Suppressor macrophage treated with lipopolysaccharide for 4 hours (primary cell): ENCODE measurements at places on chromosomes 7 and 10.
A peak's percentile ranks its signal among the peaks of the same experiment; 100 is the strongest.

DNA sequence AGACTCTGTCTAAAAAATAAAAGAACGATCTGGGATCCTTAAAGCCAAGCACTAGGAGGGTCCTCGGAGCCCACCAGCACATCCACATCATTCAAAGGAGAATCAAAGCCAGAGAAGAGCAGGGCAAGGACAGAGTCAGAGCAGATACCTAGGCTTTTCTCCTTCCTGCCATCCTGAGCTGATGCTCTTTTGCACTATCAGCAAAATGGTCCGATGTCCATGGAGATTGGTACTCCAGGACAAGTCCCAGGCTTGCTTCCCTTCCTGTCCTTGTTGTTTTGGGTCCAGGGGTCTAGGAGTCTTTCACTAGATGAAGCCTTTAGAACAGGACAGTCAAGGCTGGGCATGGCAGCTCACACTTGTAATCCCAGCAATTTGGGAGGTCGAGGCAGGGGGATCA lies 58.0 kb upstream of the ELN start:
- DNase-seq: no peak

DNA sequence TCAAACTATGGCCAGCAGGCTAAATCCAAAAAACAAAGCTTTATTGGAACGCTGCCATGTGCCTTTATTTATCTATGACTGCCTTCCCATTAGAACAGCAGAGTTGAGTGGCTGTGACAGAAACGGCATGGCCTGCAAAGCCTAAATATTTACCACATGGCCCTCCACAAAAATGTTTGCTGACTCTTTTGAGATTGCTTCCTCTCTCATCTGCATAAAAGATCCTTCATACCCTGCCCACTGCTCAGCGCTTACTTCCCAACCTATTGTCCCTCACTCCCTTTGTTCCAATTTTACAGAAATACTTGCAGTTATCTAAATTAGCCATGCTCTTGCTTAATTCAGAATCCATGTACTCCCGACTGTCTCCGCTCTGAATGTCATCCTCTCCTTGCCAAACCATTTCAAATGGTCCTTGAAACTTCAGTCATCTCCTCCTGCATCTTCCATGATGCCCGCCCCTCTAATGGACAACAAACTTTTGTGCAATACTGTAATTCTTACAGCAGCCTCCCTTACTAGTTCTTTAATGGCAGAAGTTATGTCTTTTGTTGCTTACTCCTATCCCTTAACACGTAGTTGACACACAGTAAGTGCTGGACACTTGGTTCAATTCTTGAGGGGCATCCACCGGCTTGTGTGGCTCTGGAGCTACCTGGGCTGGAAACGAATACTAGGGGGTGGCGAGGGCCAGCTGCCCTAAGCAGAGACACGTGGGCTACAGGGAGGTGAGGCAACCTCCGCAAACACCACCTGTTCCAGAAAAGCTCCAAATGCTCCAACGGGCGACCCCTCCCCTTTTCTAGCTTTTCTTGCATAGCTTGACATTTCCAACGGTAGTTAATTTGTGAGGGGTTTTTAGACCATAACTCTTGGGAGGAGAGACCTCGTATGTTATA lies 832 bp downstream of the XRCC2 start:
- DNase-seq: no peak

GRCh38 chr10:30993155-30993554 lies 38.5 kb downstream of the ZNF438 start:
- DNase-seq: no peak

DNA sequence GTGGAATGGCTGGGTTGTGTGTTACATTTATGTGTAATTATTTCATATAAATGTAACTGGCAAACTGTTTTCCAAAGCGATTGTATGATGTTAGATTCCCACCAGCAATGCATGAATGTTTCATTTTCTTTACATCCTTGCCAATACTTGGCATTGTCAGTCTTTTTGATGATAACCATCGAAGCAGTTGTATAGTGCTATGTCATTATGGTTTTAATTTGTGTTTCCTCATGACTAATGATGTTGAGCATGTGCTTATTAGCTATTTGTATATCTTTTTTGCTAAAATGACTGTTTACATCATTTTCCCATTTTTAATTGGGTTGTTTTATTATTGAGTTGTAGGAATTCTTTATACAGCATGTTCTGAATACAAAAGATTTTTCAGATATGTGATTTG lies 22.3 kb downstream of the AHCYL2 start:
- no peak for DNase-seq

GRCh38 chr10:4306871-4307270 lies 519.1 kb upstream of the AKR1E2 start:
- no peak for DNase-seq

DNA sequence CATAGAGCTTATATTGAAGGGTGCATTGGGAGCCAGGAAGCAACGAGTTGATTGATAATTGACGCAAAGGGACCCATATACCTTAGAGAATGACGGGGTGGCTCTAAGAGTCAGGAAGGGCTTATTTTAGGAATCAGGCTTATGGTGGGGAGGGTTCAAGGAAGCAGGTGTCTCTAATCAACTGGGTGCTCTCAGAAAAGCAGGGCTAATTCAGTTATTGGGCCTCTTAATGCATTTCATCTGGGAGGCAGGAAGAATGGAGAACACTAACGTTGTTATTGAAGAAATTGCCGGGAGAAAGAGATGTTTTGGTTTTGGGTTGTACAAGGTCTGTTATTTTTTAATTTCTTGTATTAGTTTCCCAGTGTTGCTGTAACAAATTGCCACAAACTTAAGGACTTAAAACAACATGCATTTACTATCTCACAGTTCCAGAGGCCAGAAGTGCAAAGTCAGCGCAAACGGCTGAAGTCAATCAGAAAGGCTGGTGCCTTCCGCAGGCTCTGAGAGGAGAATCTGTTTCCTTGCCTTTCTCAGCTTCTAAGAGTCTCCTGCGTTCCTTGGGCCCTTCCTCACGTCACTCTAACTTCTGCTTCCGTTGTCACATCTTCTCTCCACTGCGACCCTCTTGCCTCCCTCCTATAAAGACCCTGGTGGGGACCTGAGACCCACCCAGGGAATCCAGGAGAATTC lies 328.4 kb upstream of the C7orf33 start:
- DNase-seq: no peak

- peak; percentile 83 for DNase-seq
Measured at GRCh38 chr7:47818796-47819606, 129.3 kb downstream of the PKD1L1 start.

DNA sequence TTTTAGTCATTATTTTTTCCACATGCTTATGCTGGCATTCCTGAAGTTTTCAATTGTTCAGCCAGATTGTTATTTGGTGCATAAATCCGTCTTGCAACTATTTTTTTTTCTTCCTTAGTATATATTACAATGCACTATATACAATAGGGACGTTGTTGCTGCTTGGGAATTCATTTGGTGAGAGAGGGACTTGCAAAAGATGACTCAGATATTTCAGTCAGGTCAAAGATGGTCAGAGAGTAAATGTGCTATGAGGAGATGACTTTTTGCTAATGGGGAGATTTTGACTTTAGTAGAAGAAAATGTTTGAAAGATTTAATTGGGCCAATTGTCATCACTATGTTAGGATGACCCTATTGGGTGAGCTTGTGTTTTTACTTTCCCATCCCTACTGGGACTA lies 348.4 kb upstream of the MTPN start:
- no peak for DNase-seq

DNA sequence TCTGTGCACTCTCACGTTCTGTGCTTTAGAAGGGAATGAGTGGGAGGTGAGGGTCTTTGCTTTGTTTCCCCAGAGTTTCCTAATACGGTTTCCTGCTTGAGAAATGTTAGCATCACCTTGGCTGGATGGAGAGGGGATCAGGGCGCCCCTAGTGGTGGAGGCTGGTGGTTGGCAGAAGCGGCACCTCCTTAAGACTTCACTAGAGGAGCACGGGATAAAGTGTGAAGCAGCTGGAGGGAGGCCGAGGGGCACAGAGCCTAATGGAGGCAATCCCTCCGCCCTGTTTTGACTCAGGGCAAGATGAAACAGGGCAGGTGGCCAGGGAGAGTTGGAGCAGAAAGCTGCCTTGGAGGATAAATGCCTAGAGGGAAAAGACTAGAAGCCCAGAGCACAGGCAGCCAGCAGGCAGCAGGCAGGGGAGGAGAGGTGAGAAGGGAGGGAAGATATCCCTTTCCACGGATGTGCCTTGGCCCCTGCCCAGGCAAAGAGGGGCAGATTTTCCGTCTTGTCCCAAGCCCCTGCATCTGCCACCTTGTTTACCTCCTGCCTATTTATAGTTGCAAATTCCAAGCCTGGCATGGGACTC lies 56.0 kb upstream of the BTRC start:
- peak; percentile 53 for DNase-seq

- DNase-seq: no peak
Measured at GRCh38 chr7:34438436-34438835, 219.6 kb upstream of the NPSR1 start.

DNA sequence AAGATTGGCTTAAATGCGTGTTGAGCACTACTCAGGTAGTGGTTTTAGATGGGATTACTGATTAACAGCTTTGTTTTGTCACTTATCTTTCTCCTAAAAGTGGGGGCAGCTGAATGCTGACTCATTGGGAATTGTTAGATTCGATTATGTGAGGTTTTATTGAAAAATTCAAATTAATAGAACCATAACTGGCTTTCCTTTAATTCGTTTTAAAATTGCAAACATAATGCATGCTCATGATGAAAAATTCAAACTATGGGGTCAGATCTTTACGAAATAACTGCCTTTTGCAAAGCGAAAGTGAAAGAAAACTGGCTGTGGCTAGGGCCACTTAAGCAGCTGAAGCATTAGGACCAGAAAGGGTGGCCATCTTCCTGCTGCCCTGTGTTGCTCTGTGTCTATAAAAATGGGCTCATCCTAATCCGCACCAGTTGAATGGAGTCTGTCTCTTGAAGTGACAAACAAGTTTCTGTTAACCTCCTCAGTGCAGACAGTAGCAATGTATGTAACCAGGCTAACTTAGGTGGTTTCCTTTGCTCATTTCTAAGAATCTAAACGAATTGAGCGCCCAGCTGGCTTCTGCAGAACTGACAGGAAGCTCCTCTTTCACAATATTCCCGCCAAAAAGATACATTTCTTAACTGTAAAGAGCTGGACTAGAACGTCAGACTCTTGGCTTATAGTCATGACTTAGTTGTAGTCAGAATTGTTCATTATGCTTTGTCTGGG lies 27.8 kb downstream of the DENND10 start:
- peak; percentile 95 for DNase-seq

DNA sequence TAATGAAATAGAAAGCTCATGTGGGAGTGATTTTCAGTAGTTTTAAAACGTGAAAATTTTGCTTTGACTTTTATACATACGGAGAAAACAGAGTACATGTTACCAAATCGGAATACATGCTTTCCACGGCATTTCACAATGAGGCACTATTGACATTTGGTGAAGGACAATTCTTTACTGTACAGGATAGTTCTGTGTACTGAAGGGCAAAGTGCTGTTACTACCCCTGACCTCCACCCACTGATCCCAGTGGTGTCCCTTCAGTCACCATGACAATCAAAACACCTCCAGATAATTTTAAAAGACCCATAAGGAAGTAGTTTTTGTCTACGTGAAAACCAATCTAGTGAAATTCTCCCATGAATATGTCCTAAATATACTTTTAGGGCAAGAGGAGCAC lies 33.1 kb upstream of the ANK3 start:
- DNase-seq: no peak

DNA sequence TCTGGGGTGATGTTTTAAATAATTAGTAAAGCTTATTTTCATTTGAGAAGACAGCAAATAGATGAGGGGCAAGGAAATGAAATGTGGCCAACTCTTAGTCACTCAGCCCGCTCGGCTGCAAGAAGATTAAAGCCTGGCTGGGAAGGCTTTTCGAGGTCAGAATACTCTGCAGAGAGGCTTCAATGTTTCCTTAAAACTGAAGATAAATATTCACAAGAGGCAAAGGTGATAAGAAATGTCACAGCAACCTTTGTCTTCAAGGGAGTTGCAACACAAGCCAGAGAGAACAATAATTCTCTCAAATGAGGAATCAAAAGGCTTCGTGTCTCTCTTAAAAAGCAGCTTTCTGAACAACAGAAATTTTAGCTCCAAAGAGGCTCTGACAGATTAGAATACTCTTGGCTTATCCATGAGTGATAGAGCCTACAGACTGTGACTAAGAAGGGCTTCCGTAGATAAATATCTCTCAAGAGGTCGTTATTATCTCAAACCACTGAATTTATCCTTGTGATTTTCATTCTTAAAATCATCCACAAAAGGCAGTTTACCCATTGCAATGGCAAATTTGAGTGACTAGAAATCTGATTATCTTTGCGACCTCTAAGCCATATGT lies 92.5 kb downstream of the KLF6 start:
- DNase-seq: no peak

DNA sequence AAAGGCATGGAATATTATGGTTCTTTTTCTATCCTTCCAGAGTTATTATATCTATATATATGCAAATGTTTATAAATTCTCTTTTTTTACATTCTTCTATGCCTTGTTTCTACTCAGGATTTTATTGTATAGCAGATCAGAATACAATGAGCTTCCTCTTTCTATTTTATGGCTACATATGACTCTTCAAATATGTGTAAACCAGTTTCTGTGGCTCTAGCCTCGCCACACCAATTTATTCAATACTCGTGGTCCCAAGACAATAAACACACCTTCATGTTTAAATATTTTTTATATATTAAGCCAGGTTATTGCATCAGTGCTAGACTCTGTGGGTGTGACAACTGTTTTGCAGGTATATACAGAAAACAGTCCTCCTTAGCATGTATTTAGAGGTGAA lies 237.5 kb upstream of the MKLN1 start:
- DNase-seq: no peak

- no peak for DNase-seq
Measured at GRCh38 chr10:85979598-85979997, 387.0 kb downstream of the GRID1 start.

GRCh38 chr7:136389933-136390332 lies 412.8 kb upstream of the MTPN start:
- DNase-seq: no peak

GRCh38 chr7:83476511-83477050 lies 172.4 kb downstream of the SEMA3E start:
- DNase-seq: no peak

DNA sequence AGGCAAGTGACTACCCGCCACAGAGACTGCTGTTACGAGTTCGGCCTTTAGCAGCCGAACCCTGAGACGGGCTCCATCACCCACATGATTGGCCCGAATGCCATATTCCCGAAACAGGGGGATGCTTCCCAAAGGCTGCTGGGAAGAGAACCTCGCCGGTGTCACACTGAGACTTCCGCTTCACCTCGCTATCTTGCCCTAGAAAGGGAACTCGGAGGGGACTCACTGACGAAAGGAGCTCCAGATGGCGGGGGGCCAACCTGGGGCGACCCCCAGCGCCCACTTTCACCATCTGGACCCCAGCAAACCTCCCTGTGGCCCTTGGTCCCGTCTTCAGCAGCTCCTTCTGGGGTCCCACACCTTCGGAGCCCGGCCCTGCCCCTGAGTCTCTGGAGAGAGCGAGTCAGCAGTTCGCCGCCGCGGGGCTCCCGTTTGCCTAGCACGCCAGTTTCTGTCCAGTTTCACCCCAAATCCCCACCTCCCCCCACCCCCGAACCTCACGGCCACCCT lies 529 bp downstream of the HPS1 start:
- DNase-seq: peak; percentile 46

GRCh38 chr7:106326594-106327537 lies 42.1 kb upstream of the NAMPT start:
- DNase-seq: no peak
